GF-D8 (cell line): ENCODE measurements at places on chromosomes 16 and 17.
A peak's percentile ranks its signal among the peaks of the same experiment; 100 is the strongest.

- no peak for DNase-seq
Observed at GRCh38 chr16:60432472-60432871, 1603.8 kb downstream of the CDH8 start.

- no peak for DNase-seq
Observed at GRCh38 chr17:49987681-49988441, 7.2 kb downstream of the DLX3 start.

GRCh38 chr17:47685556-47686275 is 8.2 kb upstream of the TBKBP1 start:
- DNase-seq, result no peak

GRCh38 chr17:76071531-76072147 is 678 bp downstream of the SRP68 start:
- no peak for DNase-seq

GRCh38 chr17:3002538-3003295 is 60.7 kb downstream of the OR1D5 start:
- DNase-seq, result peak; percentile 48

GRCh38 chr16:51888016-51888415 is 658.9 kb downstream of the TOX3 start:
- no peak for DNase-seq

DNA sequence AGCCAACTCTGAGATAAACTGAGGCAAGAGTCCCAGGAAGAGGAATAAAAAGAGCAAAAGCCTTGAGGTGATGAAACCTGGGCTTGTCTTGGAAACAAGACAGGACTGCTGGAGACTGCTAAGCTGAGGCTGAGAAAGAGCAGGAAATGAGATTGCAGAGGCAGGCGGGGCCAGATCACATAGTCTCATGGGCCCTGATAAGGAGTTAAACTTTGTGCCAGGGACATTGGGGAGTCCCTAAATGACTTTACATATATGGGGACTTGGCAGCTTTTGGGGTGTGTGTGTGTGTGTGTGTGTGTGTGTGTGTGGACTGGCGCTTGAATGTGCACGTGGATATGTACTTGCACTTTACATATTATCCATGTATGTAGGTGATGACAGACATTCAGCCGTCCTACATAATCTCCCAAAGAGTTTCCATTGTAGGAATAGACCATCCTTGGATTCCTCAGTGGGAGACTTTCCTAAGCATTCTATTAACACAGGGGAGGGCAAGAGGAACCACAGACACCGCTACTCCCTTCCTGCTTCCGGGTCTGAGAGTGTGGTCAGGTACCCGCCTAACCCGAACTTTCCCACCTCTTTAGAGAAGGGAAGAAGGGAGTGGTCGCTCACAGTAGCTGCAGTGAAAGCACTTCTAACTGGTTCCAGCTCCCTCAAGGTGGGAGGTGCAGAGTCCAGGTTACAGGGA is 123.1 kb downstream of the LYRM1 start:
- peak; percentile 43 for DNase-seq

DNA sequence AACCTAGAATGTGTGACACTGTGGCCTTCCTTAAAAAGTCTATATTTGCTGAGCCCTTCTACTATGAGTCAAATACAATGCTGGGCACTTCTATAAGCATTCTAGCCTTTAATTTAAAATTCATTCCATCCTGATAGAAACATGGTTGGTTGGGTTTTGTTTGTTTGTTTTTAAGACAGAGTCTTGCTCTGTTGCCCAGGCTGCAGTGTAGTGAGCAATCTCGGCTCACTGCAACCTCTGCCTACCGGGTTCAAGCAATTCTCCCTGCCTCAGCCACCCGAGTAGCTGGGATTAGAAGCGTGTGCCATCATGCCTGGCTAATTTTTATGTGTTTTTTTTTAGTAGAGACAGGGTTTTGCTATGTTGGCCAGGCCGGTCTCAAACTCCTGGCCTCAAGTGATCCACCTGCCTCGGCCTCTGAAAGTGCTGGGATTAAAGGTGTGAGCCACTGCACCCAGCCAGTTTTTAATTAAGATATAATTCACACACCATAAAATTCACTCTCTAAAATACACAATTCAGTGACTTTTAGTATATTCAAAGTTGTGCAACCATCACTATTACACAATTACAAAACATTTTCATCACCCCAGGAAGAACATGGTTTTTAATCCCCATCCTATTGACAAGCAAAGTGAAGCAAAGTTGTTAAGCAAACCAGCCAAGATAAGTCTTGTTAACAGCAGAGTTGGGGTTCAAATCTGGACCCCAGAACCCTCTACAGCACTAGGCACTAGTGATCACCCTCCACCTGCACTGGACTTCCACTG is 42.8 kb downstream of the CMTM4 start:
- DNase-seq, result peak; percentile 37
